Activated CD4-positive, alpha-beta T cell treated with anti-CD3 and anti-CD28 coated beads, Interleukin-2, amount 10 ng/mL, durations not matched to agents 7 days and 5 days (primary cell): ENCODE measurements at places on chromosomes 3 and 15. TPM values are rescaled to one million over a fixed set of nuclear protein-coding genes. Genes with fewer than 3 reads are reported as not detected.

SLC2A2 gene
- total RNA-seq, result not detected

GPR15 gene
- total RNA-seq, result 35.0 TPM

PLSCR5 gene
- not detected for total RNA-seq

MOBP gene
- not detected for total RNA-seq

TFDP2 gene
- 23.5 TPM for total RNA-seq

CMC1 gene
- 12.7 TPM for total RNA-seq
